T-helper 2 cell treated with Interferon-gamma antibody and Interleukin-4, amounts not matched to agents 5 μg/mL and 100 μg/mL, for 36 hours (primary cell): ENCODE measurements at places on chromosomes 12 and 14.

- no peak overlapping the region for H3K4me3 ChIP-seq
- H3K4me1 ChIP-seq, result no peaks in the 10 kb centered on the region
- no peaks in the 10 kb centered on the region for H3K36me3 ChIP-seq
- no peak for DNase-seq
Observed at GRCh38 chr12:129097451-129097850, 244.2 kb downstream of the GLT1D1 start.

GRCh38 chr12:92927436-92928281 is 1.4 kb downstream of the EEA1 start:
- no peak for DNase-seq
- H3K4me3 ChIP-seq, result peak overlapping the region; percentile 81
- H3K27me3 ChIP-seq, result no peaks in the 10 kb centered on the region
- peak overlapping the region; percentile 87 for H3K27ac ChIP-seq
- peaks cover 9% of the 10 kb centered on the region for H3K36me3 ChIP-seq

DNA sequence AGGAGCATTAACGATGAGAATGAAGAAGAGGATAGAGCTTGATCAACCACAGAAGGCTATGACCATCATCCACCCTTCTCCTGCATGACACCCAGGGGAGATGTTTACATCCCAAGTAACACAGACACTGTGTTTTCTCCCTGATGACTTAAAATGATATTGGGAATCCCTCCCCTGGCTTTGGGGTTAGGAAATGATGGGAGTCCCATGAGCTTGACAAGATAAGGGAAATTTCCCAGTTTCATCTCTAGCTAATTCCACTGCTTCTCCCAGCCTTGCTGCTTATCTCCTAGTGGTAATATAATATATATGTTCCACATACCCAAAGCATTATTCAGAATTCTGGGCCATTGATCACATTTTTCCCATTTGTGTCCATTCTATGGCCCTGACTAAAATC is 4.0 kb upstream of the OR6S1 start:
- no peaks in the 10 kb centered on the region for H3K4me1 ChIP-seq
- no peak for DNase-seq
- no peak overlapping the region for H3K27ac ChIP-seq
- H3K4me3 ChIP-seq, result no peak overlapping the region
- no peaks in the 10 kb centered on the region for H3K36me3 ChIP-seq

- peaks cover 1% of the 10 kb centered on the region for H3K36me3 ChIP-seq
- peak overlapping the region; percentile 87 for H3K27ac ChIP-seq
- H3K4me3 ChIP-seq, result peak overlapping the region; percentile 81
Observed at GRCh38 chr12:24815114-24815423, 133.8 kb downstream of the BCAT1 start.

DNA sequence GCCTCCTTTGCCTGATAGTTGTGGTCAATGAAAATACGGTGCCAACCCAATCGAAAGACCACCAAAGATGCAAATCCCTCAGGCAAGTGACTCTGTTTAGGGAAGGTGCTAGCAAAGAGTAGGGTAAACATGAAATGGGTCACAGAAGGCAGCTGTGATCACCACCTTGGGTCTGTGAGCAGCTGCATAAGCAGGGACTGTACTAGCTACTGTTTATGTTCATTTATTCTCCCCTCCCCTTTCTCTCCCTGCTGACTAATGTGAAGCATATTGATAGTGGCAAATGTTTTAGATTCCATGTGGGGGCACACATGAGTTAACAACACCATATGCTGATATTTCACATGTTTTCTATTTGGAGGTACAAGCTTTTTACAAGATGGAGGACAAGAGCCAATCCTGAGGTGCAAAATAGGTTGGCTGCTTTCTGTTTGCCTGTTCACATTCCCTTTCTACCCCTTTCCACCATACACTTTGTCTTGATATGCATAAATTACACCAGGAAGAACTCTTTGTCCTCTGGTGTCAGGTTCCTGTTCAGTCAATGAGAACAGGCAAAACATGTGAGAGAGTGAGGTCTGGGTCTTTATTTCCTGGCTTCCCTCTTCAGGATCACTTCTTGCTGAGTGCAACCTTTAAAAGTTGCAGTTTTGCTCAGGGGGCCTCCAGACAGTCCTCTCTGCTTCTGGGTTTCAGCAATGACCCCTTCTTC is 71.1 kb downstream of the AVPR1A start:
- no peaks in the 10 kb centered on the region for H3K27me3 ChIP-seq
- H3K4me3 ChIP-seq, result no peak overlapping the region
- H3K4me1 ChIP-seq, result no peaks in the 10 kb centered on the region
- no peak overlapping the region for H3K27ac ChIP-seq
- DNase-seq, result no peak

DNA sequence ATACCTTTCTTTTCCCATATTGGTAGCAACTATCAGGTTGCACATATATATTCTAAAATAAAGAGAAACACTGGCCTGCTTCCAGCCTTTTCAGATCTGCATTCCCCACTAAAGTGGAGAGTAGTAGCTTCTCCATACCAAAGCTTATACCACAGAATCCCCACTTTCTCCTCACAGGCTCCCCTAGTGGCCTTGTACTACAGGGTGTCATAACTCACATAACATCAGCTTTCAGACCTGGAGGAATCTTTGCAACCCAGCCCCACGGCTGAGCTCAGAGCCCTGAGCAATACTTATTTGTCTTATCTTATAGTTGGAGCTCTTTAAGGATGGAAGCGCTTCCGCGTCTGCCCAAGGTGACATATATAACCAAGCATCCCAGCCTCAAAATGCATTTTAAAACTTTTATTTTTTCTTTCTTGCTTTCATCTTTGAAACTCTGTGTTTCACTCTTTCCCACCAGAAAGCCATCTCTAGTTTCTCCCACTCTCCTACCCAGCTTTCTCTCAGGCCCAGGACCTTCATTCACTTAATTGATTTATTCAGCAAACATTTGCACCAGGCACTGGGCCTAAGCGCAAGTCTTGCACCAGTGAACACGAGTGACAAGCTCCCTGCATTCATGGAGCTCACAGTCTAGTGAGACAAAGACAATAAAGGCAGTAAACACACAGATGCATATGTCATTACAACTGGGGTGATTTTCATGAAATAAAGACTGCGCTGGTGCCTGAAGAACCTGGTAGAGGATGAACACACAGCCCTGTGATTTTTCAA is 254.7 kb downstream of the IPO8 start:
- no peak overlapping the region for H3K4me3 ChIP-seq
- DNase-seq, result no peak
- no peaks in the 10 kb centered on the region for H3K36me3 ChIP-seq

- DNase-seq, result no peak
- H3K27ac ChIP-seq, result no peak overlapping the region
- no peak overlapping the region for H3K4me3 ChIP-seq
- H3K36me3 ChIP-seq, result no peaks in the 10 kb centered on the region
- no peaks in the 10 kb centered on the region for H3K27me3 ChIP-seq
Observed at GRCh38 chr12:90974286-90974685, 19.3 kb upstream of the CCER1 start.

GRCh38 chr12:31714406-31715271 is 14.2 kb downstream of the AMN1 start:
- no peak for DNase-seq
- H3K4me1 ChIP-seq, result peaks cover 4% of the 10 kb centered on the region
- no peak overlapping the region for H3K4me3 ChIP-seq
- H3K27ac ChIP-seq, result no peak overlapping the region

GRCh38 chr12:103011974-103012763 is 54.7 kb downstream of the ASCL1 start:
- H3K27me3 ChIP-seq, result peaks cover 3% of the 10 kb centered on the region
- H3K4me1 ChIP-seq, result no peaks in the 10 kb centered on the region
- no peak overlapping the region for H3K4me3 ChIP-seq
- no peaks in the 10 kb centered on the region for H3K36me3 ChIP-seq
- DNase-seq, result no peak

DNA sequence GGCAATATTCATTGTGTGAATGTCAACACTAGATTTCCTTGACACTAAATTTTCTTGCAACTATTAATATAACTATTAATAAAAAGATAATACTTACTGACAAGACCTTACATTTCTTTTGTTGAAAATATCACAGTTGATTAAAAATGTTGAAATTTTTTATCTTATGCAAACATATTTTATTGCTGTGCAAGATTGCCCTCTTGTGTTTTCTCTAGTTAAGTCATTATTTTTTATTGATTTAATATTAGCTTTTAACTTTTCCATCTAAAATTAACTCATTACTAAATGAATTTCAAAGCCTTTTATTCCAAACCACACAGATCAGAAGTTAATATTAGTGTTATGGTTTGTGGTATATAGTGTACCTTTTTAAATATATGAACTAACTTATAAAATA is 11.7 kb upstream of the NAA30 start:
- H3K27ac ChIP-seq, result no peak overlapping the region
- H3K4me3 ChIP-seq, result no peak overlapping the region
- H3K4me1 ChIP-seq, result no peaks in the 10 kb centered on the region
- peaks cover 9% of the 10 kb centered on the region for H3K27me3 ChIP-seq
- no peak for DNase-seq
- H3K36me3 ChIP-seq, result no peaks in the 10 kb centered on the region

- DNase-seq, result no peak
- no peaks in the 10 kb centered on the region for H3K27me3 ChIP-seq
- no peak overlapping the region for H3K4me3 ChIP-seq
- H3K36me3 ChIP-seq, result no peaks in the 10 kb centered on the region
Observed at GRCh38 chr14:30525833-30526232, 33.1 kb upstream of the G2E3 start.

DNA sequence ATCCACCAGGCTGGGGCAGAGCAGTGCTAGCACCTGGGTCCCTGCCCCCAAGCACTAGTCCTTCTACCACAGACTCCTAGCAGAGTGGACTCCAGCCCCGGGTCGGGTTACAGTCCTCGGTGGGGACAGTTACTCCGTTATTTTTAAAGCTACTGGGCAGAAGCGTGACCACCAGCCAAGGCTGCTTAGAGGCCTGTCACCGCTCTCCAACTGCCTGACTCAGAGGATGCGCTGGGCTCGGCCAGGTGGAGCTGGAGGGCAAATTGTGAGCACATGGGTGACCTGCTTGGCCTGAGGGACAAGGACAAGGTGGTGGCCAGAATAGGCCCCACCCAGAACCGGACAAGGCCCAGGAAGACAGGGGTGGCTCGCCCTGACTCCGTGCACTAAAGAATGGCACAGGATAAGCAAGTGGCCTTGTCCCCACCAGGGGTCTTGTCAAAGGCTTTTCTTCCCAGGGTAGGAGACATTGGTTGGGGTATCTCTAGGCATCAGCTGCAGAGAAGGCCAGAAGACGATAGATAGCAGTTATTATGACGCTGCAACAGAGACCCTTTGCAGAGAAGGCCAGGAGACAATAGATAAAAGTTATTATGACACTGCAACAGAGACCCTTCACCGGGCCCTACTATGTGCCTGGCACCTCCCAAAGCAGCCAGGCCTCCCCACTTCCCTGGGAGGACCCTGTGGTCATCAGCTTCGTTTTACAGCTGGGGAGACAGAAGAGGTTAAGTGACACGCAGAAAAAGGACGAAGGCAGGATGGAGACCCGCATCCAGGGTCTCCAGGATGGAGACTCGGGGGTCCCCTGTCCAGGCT is 1.6 kb downstream of the ABCB9 start:
- H3K27me3 ChIP-seq, result no peaks in the 10 kb centered on the region
- H3K27ac ChIP-seq, result no peak overlapping the region
- peaks cover 3% of the 10 kb centered on the region for H3K4me1 ChIP-seq
- H3K36me3 ChIP-seq, result no peaks in the 10 kb centered on the region

DNA sequence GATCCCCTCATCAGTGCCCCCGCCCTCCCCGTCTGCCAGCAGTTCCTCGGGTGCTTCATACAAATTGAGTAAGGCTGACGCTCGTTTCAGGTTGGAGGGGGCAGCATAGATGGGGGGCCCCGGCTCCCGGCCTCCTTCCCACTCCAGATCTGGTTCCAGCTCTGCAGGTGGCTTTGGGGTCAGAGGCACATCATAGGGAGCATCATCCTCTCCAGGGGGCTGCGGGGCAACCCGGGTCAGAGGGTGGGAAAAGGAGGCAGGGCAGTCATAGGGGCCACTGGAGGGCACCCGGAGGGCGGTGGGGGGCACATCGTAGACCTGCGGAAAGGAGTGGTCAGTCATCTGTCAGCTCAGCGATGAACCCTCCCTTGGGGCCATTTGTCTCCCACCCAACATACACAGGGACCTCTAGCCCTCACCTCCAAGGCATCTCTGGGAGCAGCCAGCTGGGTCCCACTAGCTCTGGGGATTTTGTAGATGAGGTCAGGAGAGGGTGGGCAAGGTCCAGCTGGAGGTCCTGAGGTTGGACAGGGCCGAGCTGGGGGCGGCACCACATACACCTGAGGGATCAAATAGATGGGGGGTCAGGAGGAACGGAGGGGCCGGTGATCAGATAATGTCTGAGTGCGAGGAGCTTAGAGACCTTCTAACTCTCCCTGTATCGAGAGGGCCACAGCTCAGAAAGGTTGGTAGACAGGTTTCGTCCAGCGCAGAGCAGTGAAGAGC is 5.1 kb downstream of the EFS start:
- no peak overlapping the region for H3K27ac ChIP-seq
- H3K4me1 ChIP-seq, result no peaks in the 10 kb centered on the region
- no peak for DNase-seq

GRCh38 chr14:78737116-78737515 is 566.9 kb downstream of the NRXN3 start:
- H3K36me3 ChIP-seq, result no peaks in the 10 kb centered on the region
- no peak for DNase-seq
- H3K4me1 ChIP-seq, result no peaks in the 10 kb centered on the region
- no peak overlapping the region for H3K4me3 ChIP-seq
- no peak overlapping the region for H3K27ac ChIP-seq

DNA sequence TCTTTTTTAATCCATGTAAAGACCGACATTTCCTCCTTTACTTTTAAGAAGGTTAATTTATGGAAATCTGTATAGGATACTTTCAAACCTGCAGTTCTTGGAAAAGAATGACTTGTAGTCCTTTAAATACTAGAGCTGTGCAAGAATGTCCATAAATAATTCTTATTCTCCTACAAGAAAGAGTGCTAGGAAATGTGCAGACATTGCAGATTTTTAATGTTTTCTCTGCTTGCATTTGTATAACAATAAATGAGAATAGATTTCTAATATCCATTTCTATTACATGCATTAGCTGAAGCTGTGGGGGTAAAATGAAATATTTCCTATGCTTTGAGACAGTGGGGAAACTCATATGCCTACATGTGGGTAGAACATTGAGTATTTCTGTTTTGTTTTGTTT is 607.2 kb upstream of the NOVA1 start:
- no peak overlapping the region for H3K27ac ChIP-seq
- H3K27me3 ChIP-seq, result no peaks in the 10 kb centered on the region
- no peaks in the 10 kb centered on the region for H3K36me3 ChIP-seq
- H3K4me1 ChIP-seq, result no peaks in the 10 kb centered on the region
- no peak overlapping the region for H3K4me3 ChIP-seq

- peaks cover 50% of the 10 kb centered on the region for H3K36me3 ChIP-seq
- no peaks in the 10 kb centered on the region for H3K27me3 ChIP-seq
- H3K27ac ChIP-seq, result peak overlapping the region; percentile 91
- no peak for DNase-seq
Observed at GRCh38 chr12:120194226-120194533, 335 bp downstream of the GCN1 start.
